ENCODE measurements at places on chromosomes 3 and 15.

- no peak for DNase-seq
Observed at GRCh38 chr3:133393204-133393603, 6.7 kb upstream of the BFSP2 start.

- DNase-seq = no peak
Observed at GRCh38 chr3:25397150-25397549, 30.9 kb upstream of the RARB start.

DNA sequence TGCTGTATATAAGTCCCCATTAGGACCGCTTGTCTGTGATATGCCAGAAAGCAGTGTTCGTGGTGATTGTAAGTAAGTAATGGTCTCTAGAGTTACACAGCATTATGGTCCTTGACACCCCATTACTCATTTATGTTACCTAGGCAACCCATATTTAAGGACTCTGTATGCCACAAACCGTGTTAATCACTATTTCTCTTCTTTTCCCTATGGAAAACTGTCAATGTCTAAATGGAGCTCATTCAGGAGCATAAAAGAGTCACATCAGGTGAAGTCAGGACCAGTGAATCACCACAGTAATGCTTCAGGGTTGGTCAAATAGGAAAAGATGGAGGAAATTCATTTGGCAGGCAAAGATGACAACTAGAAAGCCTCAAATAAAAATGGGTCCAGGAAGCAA is 146.6 kb upstream of the PEX5L start:
- DNase-seq = no peak

DNA sequence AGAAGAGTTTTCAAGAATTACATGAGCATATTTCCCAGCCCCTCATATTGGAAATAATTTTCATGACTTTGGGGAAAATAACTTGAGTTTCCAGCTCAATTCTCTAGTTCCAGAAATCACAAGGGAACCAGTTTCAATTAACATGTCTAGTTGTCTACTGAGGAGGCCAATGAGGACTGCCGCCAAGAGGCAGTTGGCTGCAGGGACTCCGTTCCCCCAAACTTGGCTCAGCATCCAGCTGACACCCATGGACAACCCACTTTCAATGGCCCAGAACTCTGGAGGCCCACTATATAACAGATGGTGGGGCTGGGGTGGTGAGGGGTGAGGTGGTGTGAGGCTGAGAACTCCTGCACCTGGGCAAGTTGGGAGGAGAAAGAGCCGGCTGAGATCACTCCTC is 86.5 kb upstream of the TNFAIP8L3 start:
- DNase-seq = no peak

DNA sequence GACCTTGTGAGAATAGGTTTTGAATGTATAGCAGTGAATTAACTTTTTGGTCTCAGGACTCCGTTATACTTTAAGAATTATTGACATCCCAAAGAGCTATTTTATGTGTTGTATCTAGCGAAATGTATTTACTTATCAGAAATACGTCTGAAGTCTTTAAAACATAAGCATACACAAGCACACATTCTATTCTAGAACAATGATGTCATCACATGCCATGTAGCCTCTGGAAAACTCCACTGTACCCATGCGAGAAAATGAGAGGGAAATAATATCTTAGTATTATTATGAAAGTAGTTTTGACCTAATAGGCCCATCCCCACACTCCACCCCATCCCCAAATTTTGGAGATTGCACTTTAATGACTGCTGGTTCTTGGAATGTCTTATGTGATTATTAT is 1.5 kb downstream of the POLR2M start:
- DNase-seq = no peak

DNA sequence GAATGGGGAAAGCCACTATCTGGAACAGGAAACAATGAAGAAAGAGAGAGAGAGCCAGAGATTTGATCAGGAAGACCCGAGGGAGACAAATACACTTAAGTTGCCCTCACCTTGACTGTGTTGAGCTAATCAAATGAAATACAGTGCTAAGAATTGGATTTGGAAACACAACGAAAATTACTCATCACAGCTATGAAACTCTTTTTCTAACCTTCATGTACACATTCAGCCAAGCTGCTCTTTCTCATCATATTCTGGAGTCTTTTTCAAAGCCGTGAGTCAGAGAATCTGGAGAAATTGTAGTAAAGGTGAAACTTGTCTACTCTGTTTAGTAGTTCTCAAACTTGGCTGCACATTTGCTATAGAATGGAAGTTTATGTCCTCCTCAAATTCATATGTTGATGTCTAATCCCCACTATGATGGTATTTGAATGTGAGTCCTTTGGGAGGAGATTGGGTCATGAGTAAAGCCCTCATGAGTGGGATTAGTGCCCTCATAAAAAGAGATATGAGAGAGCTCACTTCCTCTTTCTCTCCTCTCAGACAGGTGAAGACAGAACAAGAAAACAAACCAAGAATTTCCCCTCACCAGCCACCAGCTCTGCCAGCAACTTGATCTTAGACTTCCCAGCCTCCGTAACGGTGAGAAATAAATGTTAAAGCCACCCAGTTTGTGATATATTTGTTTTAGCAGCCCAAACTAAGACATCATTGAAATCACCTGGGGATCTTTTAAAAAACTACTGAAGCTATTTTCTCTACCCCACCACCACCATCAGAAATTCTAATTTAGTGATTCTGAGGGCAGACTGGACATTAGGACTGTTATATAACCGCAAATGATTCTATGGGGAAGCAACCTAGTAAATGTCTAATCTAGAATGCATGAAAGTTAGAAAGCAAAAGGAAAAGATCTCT is 143.6 kb upstream of the GRM7 start:
- no peak for DNase-seq

DNA sequence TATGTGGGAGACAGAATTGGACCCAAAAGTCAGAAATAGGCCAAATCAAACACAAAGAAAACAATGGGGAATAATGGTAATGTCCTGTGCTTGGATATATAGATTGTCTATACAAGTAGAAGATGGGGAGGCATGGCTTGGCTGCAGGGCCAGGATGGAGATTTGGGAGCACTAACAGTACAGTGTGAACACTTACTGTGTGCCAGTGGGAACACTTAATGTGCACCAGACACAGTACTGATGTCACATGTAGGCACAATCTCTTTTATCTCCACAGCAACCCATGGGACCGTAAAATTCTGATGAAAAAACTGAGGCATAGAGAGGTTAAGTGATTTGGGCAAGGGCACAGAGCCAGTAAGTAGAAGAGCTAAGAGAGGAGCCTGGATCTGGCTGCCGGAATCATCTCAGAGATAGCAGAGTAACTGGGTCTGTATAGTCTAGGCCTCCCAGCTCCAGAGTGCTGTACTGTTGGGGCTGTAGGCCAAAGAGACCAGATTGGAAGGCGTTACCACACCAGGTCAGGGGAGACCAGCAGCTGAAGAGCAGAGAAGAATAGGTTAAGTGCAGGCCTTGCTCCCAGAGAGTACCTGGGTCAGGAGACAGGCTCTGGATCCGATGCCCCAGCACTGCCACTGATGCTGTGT is 63.3 kb downstream of the RLBP1 start:
- no peak for DNase-seq

DNA sequence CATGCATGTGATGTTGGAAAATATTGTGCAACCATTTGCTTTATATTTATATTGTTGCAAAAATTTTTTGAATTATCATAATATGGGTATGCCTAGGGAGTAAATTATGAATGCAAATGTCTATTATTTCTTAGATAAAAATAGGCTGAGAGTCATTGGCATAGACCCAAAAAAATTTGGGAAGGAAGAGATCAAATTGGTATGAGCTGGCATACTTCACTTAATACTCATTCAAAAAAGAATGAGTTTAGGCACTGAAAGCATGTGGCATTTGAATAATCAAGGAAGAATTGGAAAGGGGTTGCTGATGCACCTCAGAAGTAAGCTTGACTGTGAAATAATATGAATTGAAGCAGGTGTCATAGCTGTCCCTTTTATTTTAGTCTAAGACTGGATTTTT is 764.0 kb upstream of the DPPA4 start:
- no peak for DNase-seq

- no peak for DNase-seq
Observed at GRCh38 chr3:138600100-138600745, 6.2 kb upstream of the CEP70 start.

GRCh38 chr3:174440741-174441587 is 418.2 kb upstream of the NAALADL2 start:
- DNase-seq = no peak

GRCh38 chr3:81302045-81302444 is 459.4 kb downstream of the GBE1 start:
- DNase-seq = no peak

DNA sequence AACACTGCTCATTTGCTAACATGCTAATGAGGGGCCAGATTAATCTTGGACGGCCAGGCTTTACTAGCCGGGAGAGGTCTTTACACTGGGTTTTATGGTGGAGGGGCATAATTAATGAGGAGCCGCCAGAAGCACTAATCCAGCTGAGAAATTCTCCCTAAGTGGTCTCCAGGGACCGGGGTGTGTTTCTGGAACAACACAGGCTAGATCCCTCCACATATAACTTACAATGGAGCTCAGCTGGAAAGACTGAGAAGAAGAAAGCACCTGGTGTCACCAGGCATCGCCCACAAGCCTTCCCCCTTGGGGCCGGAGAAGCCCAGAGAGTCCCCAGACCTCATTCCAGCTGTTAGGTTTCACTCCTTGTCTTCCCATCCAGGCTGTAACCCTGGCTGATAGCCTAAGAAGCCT is 127.5 kb downstream of the MEGF11 start:
- DNase-seq = no peak

GRCh38 chr15:39344662-39345141 is 236.2 kb upstream of the THBS1 start:
- no peak for DNase-seq

- DNase-seq = no peak
Observed at GRCh38 chr3:75001330-75001729, 386.9 kb upstream of the CNTN3 start.

GRCh38 chr3:174255454-174255853 is 603.7 kb upstream of the NAALADL2 start:
- no peak for DNase-seq

DNA sequence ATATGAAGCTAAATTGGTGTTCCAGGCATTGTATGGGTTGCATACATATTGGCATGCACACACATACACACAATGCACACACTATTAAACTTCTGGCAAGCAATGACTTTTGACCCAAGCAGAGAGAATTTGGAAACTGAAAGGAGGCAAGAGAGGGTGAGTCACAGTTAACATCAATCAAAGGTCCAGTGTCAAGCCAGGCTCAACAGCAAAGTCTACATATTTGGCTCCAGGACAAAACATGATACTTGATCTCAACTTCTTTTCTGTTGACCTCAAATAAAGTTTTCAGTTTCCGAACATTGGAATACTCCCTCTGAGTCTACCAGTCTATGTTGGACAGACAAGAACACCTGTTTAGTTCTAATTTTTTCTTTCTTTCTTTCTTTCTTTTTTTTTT is 28.3 kb downstream of the IL12A start:
- DNase-seq = no peak

DNA sequence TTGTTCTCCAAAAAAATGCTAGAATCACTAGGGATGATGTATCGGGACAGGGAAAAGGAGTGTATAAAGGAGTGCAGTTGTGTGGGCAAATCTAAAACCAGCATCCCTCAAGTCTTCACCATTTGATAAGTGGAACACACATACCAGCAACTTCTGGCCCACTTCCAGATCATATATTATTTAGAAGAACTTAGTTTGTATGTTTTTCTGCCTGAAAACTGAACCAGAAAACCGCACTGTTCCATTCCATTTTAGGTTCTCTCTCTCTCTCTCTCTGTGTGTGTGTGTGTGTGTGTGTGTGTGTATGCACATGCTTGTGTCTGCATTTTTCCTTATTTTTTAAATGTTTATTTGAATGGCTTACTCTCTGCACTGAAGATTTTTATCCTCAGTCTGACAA is 93.5 kb downstream of the SERPINI1 start:
- DNase-seq = no peak

GRCh38 chr15:51533672-51534398 is 88.7 kb downstream of the DMXL2 start:
- no peak for DNase-seq

- DNase-seq = no peak
Observed at GRCh38 chr3:12759097-12759679, at the start of gene TMEM40. Gene TMEM40, minus strand, starts transcription at chr3:12759259. Its CDS starts 9,427 bp downstream, at chr3:12749832.

DNA sequence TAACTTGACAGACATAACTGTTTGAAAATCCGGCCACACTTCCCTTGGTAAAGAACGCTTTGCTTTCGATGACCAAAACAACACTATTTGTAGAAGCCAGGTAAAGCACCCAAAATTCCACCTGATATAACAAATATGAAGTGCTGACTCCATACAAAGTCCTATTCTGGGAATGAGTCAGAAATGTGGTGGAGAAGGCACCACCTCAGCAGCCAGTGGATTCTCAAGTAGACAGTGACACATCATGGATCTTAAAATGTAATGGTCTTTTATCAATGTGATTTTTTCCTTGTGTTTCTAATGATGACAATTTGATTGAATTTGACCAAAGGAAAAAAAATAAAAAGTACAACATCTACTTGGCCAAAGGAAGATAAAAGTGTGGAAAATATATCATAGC is 135.0 kb upstream of the WNT5A start:
- no peak for DNase-seq

GRCh38 chr15:36598529-36599177 is 19.2 kb downstream of the CDIN1 start:
- DNase-seq = no peak

GRCh38 chr3:134978658-134979057 is 183.6 kb downstream of the EPHB1 start:
- DNase-seq = no peak

Data from activated T-helper 1 cell treated with anti-CD3 and anti-CD28 coated beads, Interleukin-2, amount 50 U/mL, for 16 hours (primary cell).